Stimulated activated CD8-positive, alpha-beta memory T cell treated with anti-CD3 and anti-CD28 coated beads, Interleukin-4, amount 100 ng/mL, for 1 hour (primary cell): ENCODE measurements at places on chromosomes 5 and 9.

DNA sequence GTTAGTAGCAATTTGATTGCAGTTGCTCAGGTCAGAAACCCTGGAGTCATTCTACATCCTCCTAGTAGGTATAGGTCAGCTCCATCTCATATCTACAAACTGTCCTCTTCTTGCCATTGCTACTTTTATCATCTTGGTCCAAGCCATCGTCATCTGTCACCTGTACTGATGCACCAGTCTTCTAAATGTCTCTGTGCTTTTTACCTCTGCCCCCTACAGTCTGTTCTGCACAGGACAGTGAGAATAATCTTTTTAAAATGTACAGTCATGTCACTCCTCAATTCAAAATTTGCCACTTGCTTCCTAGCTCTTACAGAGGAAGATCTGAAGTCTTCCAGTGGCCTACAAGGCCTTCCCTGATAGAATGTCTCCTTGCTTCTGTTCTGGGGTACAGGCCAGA, 6.8 kb downstream of the NNT start:
- no peak for DNase-seq

DNA sequence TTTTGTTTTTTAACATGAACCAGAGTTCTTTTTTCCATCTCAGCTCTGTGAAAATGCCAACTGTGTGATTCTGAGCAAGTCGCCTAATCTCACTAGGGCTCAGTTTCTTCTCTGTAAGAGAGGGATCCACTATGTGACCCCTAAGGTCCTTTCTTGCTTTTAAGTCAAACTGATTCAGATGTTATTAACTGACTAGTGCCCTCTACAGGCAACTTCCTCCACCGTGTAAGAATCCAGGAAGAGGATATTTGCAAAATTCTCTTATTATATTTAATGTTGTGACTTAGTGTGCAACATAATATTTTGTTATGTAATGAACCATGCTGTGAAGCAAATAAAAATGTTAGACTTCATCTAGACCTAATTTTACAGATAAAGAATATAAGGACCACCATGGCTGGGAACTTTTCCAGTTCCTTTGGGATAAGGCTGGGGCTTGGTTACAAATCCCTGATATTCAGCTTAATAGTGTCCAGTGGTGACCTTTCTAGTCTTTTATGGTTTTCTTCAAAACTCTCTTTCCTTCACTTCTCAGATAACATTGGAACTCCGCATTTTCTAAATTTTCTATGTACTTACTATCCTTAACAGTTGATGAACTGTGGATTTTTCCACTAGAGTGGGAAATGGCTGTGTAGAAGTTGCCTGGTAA, 244.7 kb downstream of the PIK3R1 start:
- DNase-seq: no peak

- no peak for DNase-seq
These were observed 136.5 kb downstream of the DPYSL3 start for GRCh38 chr5:147373328-147373727.

DNA sequence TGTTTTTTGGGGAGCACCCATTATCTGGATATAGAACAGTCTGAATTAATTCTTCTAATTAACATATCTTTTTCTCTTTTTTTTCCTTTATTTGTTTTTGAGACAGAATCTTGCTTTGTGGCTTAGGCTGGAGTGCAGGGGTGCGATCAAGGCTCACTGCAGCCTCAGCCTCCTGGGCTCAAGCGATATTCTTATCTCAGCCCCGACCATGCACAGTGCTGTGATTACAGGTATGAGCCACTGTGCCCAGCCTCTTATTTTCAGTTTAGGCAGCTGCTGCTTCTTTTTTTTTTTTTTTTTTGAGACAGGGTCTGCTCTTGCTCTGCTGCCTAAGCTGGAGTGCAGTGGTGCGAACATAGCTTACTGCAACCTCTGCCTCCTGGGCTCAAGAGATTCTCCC, 20.2 kb downstream of the UBE2R2 start:
- no peak for DNase-seq

DNA sequence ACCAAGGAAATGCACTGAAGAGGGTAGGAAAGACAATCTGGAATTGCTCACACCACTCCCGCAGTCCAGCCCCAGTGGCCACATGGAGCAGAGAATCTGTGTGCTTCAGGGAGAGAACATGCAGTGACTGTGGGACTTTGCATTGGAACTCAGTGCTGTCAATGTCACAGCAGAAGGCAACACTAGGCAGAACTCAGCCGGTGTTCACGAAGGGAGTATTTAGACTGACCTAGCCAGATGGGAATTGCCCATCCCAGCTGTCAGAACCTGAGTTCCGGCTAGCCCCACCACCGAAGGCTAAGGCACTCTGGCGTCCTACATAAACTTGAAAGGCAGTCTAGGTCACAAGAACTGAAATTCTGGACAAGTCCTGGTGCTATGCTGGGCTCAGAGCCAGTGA, 139.0 kb downstream of the AGTPBP1 start:
- DNase-seq: no peak

GRCh38 chr9:112599732-112600131, 113.1 kb downstream of the KIAA1958 start:
- no peak for DNase-seq

DNA sequence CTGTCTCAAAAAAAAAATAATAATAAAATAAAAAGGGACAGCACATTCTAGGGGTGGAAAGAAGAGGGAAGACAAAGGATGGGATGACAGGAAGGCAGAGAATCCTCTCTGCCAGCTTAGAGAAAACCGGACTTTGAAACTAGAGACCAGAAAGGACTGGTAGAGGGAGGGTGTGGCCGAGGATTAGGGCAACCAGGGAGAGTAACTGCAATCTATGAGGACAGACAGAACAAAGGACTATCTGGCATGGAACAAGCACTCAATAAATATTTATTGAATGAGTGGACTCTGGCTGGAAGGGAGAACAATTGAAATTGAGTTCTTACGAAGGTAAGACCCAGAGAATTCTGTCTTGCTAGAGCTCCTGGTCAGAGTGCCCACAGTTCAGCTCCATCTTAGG, 2.4 kb downstream of the GBA2 start:
- no peak for DNase-seq

DNA sequence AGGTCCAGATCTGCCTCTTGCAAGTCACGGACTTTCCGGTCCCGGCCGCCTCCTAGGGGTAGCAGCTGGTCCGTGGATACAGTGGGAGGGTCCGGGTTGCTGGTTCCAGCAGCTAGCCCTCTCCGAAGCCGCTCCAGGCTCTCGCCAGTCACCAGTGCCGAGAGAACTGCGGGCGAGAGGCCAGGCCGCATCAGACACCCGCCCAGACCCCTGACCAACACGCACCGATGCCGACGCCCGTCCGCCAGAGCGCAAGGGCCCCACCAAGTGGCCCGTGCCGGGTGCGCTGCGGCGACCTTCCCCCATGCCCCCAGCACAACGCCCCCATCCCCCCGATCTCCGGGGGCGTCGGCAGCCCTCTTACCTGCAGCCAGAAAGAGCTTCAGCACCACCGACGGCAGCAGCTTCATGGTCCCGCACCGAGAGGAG, 470 bp downstream of the HBEGF start:
- DNase-seq: no peak

GRCh38 chr5:179154991-179155955, 95.1 kb downstream of the ZNF354C start:
- DNase-seq: no peak

GRCh38 chr5:53069626-53070025, 39.9 kb downstream of the MOCS2 start:
- DNase-seq: no peak

DNA sequence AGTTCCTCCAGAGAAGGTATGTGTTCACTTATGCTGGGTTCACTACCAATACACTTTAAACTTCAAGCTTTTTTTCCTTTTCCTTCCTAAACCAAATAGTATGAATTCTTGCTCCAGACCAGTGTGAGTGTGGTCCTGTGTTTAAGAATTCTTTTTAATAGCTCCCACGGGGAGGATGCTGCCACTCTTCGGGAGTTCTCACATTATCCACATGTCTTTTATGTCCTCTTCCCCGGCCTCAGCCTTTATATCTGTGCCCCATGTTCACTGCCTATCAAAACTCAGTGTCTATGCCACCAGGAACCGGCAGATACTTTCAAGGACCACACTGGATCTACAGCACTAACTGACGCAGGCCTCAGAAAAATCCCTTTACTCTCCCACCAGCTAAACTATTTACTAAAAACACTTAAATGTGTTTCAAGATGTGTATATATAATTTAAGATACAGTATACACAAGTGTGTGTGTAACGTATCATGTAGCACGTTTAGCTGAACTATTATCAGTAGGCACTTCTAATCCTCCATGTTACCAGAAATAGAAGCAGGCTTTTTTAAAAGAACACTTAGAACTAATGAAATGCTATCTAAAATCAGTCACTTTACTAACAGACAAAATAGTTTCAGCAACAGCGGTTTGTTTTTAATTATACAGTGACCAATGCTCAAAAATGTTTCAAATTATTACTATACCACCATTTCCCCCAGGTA, 88.0 kb downstream of the PLPP1 start:
- DNase-seq: no peak

DNA sequence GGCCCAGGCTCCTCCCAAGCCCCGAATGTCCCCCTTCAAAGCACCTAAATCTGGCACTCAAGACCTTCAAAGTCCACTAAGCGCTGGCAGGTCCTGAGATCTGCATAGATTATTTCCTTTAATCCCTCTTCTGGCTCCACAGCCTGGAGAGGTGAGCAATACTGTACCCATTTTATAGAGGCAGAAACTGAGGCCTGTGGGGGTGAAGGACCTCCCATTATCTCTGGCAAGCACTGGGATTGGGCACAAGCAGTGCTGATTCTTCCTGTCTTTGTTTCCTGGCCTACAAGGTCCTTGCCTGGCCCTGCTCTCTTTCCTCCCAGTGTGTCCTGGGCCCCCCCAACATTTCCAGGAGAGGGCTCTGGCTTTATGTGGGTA, 252.3 kb downstream of the PBX3 start:
- no peak for DNase-seq

DNA sequence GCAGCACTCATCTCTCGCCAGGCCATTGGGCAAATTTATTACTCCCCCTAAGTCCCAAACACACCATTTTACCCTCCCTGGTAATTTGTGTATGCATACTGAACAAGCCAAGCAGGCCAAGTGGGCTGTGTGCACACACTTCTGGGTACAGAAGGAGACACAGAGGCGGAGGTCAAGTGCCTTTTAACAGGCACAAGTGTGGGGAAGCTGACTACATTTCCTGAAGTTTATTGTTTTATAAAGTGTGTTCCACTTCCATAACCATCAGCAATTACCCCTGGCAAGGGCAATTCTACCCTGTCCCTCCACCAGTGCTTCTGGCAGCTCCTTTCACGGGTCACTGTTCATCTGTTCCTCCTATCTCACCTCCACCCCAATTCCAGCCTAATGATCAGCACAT, 93.9 kb downstream of the SETX start:
- DNase-seq: no peak

GRCh38 chr5:89929173-89929572, 480.4 kb downstream of the CETN3 start:
- DNase-seq: no peak

DNA sequence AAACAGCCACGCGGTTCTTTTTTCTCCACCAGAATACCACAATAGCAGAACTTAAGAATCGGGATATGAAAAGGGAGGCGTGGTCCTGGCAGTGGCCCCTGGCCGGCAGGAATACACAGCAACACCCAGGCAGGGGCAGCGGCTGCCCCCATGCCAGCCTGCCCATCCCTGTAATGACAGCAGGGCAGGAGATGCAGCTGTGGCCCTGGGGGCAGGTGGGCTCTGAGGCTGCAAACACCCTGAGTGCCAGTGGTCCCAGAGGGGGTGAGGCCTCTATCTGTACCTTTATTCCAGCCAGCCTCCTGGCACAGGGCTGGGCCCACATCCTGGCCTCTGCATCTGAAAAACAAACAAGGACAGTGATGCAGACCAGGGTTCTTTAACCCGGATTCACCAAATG, 12.4 kb downstream of the DIPK1B start:
- DNase-seq: no peak

- no peak for DNase-seq
These were observed 711 bp downstream of the PGGT1B start for GRCh38 chr5:115262011-115262320.

DNA sequence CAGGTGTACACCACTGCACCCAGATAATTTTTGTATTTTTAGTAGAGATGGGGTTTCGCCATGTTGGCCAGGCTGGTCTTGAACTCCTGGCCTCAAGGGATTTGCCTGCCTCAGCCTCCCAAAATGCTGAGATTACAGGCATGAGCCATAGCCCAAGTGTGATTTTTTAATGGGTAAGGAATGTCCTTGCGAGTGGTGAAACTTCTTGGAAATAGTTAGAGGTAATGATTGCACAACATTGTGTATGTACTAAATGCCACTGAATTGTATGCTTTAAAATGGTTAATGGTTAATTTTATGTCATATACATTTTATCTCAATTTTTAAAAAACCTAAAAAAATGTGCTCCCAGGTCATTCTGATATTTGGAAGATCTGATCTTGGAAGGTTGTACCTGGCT, 59.9 kb upstream of the IL6ST start:
- DNase-seq: no peak

DNA sequence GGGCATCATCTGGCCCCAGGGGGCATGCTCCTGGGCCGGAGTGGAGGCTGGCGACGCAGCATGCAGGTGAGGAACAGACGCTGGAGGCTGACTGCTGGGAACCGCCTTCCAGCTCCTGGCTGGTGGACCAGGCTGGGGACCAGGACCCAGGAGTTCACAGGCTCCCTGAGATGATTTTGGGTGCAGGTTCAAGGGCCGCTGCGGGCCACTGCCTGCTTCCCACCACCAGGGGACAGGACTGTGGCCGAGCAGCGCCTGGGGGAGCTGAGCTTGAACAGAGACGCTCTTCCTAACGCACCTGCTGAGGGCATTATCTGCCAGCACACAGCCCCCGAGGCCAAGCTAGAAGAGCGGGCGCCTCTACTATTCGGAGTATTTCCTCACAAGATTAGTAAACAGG, 132.1 kb upstream of the RAPGEF1 start:
- DNase-seq: no peak

DNA sequence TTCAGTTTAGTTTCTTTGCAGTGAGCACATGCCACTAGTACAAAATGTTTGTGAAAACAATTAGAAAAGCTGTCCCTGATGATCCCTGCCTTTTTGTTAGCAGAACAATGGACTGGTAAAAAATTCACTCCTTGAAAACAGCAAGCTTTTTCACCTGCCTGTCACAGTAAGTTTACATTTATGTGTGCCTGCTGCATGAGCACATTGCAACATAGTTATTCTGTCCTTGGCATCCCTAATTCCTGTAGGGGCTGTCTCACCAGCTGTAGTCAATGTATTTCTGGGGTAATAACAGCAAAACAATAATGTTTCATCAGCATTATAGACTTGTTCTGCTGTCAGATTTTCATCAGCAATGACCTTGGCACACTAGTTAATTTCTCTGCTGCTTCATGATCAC, 11.6 kb upstream of the ZNF367 start:
- DNase-seq: no peak

- no peak for DNase-seq
These were observed 465.7 kb downstream of the DIRAS2 start for GRCh38 chr9:90176901-90177300.

GRCh38 chr5:98474782-98475181, 298.7 kb upstream of the RGMB start:
- no peak for DNase-seq

DNA sequence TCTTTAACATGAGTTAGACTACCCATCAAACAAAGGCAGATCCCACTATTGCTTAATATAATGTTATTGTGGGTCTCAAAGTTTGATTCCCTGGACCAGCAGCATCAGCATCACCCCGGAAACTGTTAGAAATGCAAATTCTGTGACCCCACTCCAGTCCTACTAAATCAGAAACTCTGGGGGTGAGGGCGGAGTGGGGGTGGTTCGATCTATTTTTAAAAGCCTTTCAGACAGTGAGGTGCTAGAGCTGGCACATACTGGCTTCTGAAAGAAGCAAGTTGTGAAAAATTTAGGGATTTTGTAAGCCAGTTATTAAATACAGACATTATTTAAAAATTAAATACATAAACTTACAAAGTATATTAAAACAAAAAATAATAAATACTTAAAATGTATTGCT, 513.2 kb downstream of the NFIB start:
- DNase-seq: no peak
